ENCODE measurements at places on chromosomes 12 and 14.
A peak's percentile ranks its signal among the peaks of the same experiment; 100 is the strongest.

GRCh38 chr12:130199581-130200390 lies 37.5 kb downstream of the FZD10 start:
- DNase-seq, result no peak

GRCh38 chr14:102633906-102634595 lies 41.6 kb downstream of the RCOR1 start:
- no peak for DNase-seq

DNA sequence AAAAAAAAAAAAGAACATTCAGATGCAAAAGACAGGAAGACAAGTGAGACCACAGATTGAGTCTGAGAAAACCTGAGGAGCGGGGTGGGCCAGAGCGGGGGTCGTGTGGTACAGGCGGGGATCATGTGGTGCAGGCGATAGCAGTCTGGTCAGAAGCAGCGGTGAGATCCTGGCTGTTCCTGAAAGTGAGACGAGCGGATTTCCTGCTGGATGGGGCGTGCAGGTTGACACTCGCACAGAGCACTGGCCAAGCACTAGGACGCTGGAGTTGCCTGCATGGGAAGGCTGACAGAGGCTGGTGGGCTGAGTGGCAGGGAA lies 35.7 kb downstream of the CDC42BPB start:
- DNase-seq, result no peak

- no peak for DNase-seq
These were observed 11.2 kb downstream of the ACVR1B start for GRCh38 chr12:51962737-51963136.

GRCh38 chr14:54087376-54087775 lies 130.8 kb upstream of the BMP4 start:
- no peak for DNase-seq

DNA sequence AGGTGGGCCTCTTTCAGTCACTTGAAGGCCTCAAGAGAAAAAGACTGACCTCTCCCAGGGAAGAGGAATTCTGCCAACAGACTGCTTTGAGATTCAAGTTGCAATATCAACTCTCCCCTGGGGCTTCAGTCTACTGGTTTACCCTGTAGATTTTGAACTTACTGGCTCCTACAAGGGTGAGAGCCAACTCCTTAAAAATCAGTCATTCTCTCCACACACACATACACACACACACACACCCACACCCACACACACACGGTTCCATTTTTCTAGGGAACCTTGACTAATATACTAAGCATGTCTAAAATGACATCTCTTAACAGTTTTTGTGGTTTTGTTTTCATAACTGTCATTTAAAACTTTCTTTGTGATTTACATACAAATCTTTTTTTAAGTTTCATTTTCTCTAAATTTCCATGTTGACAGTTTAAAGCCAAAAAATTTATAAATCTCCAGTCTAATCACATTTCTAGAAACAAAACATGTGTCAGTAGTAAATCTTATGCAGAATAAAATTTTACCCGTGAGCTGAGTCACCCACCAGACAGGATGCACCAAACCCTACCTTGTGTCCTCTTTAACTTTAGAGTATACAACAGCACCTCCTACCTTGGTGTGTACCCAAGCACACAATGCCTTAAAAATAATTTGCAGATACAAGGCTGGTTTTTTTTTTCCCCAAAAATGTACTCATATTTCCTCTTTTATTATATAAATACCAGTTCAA lies 394.6 kb downstream of the AEBP2 start:
- DNase-seq, result no peak

GRCh38 chr14:60686865-60687264 lies 37.3 kb downstream of the SIX4 start:
- DNase-seq, result no peak

DNA sequence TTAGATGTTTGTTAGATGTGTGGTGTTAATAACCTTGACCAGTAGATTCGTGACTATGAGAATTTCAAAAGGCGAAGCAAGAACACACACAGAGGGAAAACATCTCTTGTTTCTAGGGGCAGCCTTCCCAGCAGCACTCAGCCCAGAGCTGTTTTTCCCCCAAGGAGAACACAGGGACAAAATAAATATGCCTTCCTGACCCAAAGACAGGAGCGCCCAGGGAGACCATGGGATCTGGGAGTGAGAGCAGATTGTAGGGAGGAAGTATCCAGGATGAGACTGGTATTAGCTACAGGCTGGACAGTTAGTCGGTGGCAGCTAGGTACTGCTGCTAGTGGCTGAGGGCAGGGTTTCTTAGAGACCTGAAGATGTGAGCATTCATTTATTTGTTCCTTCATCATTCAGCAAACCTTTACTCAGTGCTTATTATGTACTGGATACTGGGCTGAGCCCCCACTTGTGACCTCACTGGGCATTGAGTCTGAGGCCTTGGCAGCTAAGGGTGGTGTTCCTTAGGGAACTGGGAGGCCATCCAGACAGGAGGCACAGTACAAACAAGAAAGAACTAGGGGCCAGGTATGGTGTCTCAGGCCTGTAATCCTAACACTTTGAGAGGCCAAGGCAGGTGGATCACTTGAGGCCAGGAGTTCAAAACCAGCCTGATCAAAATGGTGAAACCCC lies 469.8 kb downstream of the ZFP36L1 start:
- no peak for DNase-seq

DNA sequence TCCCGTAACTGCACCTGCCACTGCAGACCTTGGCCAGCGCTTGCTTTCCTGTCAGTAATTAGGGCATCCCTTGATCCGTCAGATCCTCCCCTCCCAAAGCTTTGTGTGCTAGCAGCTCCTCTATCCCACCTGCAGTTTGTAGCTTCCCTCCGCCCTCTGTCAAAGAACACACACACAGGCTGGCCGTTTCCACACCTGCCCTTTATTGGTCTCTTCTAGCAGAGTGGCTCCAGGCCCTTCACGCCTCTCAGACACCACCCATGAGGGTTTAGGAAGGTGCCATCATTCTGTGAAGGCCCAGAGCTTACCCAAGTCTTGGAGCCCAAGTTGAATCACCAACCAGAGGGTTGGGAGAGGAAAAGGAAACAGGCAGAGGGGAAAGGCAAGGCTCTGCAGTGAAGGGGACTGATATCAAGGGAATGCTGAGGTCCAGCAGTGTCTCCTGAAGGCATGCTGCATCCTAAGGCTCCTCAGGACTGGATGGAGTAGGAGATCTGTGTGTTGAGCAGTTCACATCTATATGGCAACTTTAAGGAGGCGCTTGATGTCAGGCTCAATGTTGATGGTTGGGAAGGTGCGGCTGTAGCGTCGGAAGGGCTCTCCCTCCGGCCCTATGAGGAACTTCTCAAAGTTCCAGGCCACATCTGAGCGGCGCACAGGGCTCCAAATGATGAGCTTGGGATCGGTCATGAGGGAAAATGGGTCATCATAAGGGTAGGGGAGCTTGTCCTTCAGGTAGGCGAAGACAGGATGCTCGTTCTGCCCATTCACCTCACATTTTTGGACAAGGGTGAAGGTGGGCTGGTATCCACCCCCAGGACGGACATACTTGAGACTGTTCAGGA lies 3.4 kb downstream of the GPX2 start:
- no peak for DNase-seq

- peak; percentile 40 for DNase-seq
These were observed 891 bp downstream of the PLEKHA5 start for GRCh38 chr12:19130224-19131024.

GRCh38 chr12:49954863-49955830 lies 4.6 kb downstream of the AQP2 start:
- no peak for DNase-seq
